ENCODE measurements at places on chromosomes 6 and 20.

DNA sequence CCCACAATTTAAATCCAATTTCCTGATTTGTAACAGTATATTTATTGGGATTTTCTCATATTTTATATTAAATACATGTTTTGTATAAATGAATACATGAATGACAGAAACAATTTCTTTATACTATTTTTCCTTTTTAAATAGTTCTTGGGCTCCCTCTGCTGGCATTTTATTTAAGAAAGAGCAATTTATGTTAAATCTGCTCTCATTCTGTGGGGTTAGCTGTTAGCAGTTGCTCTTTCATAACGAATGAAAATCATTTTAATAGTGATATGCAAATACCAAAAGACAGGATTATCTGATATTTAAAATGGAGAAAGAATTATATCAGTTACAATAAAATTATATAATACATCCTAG, 118.3 kb downstream of the RALGAPA2 start:
- DNase-seq, result no peak

GRCh38 chr20:59365611-59366285, 65.3 kb downstream of the EDN3 start:
- no peak for DNase-seq

DNA sequence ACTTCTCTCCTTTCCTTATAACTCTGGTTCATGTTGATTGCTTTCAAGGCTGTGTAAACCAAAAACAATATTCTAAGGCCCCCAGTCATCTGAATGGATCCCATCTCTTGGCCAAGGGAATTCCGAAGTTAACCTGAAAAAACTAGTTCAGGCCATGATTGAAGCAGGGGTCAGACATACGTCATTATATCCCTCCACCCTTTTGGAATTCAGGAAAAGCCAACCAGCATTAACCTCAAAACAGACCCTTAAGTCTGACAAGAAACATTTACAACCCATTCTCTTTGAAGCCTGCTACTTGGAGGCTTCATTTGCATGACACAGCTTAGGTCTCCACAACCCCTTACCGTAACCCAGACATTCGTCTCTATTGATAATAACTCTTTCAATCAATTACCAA, 39.7 kb downstream of the SLC26A8 start:
- DNase-seq, result no peak

- no peak for DNase-seq
These were observed 170.4 kb downstream of the HTR1B start for GRCh38 chr6:77292564-77293546.

- no peak for DNase-seq
These were observed 73.5 kb upstream of the SCGN start for GRCh38 chr6:25578538-25578937.

DNA sequence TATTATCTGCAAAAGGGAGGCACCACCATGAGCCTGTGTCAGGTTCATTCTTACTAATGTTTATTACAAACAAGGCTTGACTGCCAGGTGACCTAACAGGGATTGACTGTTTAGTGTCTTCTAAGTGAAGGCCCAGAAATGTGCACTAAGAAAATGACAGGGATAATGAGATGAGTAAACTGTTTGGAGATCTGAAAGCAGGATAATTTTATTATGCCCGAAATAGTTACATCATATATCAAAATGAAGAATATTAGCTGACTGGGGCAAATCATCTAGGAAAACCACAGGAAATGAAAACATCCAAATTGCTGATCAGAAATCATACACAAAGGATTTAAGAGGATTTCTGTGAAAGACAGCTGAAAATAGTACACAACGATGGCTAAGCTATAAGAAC, 516.7 kb downstream of the HDGFL1 start:
- DNase-seq, result no peak

DNA sequence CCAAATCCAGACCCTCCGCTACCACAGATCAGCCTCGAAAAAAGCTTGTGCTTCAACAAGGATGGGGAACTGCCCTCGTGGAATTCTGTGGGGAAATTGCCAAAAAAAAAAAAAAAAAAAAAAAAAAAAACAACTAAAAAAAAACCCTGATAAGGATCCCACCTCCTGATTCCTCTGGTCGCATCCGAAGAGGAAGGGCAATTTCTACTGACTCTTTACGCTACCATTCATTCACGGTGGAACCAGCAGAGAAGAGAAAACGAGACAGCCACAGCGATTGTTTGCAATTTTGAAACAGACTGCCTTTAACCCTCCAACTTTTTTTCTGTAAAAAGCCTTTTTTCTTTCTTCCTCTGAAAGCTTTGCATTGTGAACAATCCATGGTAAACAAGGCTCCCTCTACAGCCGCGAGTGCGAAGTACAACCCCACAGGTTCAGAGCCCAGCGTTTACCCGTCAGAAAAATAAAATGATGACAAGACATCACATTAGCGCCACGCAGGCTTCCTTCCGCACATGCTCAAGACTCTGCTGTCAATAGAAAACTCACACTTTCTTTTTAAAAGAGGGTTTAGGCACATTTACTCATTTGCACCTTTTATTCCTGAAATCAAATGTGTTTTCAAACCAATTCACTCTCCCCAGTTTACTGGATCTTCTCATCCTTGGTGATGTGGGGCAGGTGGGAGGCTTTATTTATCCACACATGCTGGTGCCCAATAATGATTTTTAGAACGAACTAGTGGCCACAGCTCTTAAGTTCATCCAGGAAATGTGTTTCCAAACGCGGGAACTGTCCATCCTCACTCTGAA, 100.0 kb downstream of the NOL4L start:
- peak; percentile 61 for DNase-seq

GRCh38 chr20:36548006-36548315, 6.6 kb downstream of the MYL9 start:
- no peak for DNase-seq

GRCh38 chr6:46240866-46241565, 70.2 kb upstream of the ENPP5 start:
- DNase-seq, result no peak

GRCh38 chr6:33839399-33840047, 35.7 kb upstream of the MLN start:
- DNase-seq, result no peak

- DNase-seq, result no peak
These were observed 18.6 kb downstream of the RRBP1 start for GRCh38 chr20:17663486-17663885.

DNA sequence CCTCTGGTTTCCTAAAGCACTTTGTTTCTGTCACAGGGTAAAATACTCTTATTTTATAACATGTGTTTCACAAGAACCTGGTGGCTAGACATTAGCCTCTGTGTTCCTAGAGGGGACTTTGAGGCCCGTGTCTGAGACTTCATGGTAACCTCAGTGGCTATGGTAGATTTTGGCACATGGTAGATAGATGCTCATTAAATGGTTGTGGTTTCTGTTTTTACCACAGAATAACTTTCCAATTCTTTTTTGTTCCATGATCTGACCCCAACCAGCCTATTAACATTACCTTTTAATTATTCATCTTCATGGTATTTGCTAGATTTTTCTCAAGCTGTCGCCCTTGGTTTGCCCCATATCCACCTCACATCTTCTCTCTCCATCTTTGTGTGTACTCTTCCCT, 34.3 kb downstream of the CCN2 start:
- DNase-seq, result no peak

GRCh38 chr6:141169419-141169818, 963.3 kb upstream of the GJE1 start:
- DNase-seq, result no peak

- DNase-seq, result no peak
These were observed 12.7 kb downstream of the MANEA start for GRCh38 chr6:95589826-95590570.

- no peak for DNase-seq
These were observed 620.4 kb upstream of the MANEA start for GRCh38 chr6:94956910-94957309.

DNA sequence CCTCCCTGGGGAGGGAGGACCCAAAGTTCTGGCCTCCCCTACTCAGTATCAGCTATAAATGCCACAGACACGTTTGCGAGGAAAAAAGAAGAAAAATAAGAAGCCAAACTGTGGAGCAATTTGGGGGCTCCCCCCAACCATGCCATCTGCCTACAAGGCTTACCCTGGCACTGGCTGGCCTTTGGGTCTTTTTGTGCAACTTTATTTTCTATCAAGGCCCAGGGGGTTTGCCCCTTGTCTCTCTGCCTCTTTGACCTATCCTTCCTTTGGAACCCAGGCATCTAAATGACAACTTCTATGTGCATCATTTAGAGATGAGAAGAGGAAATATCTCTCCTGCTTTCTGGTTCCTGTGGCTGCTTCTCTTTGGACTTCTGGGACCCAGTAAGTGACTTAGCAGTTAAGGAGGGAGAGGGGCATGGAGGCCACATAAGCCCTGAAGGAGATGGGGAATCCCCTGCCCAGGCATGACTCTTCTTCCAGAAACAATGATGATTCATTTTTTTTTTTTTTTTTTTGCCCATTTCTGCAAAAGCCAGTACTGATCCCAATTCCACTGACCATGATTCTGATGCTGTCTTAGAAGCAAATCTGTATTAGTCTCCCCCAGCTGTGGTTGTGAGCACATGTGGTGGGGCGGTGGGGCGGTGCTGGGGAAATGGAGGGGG, at the start of gene MUC22:
Gene MUC22 (plus strand): TSS at position 82 of the 668 bp plus-strand sequence. CDS start 233 bp downstream, at position 315.
- DNase-seq, result peak; percentile 69

- no peak for DNase-seq
These were observed 32.7 kb downstream of the CHMP4B start for GRCh38 chr20:33843854-33844253.

DNA sequence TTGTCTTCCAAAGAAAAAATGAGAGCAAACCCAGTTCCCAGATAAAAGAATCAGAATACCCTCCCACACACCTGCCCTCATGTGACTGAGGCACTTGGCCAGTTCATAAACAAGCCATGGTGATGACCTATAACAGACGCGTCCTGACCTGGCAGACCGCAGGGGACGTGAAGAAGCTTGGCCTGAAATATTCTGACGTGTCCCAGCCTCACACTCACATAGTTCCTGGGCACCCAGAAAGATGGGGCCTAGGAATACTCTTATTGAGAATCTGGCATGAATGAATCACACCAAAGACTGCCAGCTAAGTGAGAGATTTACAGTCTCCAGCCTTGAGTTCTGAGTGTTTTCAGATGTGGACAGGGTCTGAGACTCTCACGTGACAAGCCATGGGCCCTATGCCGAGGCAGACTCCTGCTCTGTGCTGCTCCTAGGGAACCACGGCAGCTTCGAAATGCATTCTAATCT, 17.2 kb upstream of the MAP3K4 start:
- DNase-seq, result no peak

GRCh38 chr6:13538084-13538483, 36.3 kb upstream of the SIRT5 start:
- peak; percentile 15 for DNase-seq

GRCh38 chr6:166417285-166417691, 34.5 kb upstream of the MPC1 start:
- DNase-seq, result no peak

DNA sequence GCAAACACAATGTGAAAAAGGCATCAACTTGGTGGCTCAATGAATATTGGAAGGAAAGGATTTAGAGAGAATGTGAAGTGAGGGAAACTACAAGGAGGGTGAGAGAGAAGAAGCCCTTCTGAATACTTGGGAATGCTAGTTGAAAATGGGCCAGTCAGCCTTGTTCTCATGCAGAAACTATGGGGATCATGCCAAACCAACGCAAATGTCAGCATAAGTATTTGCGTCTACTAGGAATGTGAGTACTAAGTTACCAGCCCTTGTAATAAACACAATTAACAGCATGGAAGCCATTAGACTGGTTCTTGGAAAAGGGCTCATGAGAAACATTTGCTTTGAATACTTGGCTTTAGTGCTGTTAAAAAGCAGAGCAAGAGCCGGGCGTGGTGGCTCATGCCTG, 54.9 kb upstream of the AIG1 start:
- DNase-seq, result no peak

- no peak for DNase-seq
These were observed 18.5 kb upstream of the KCNK5 start for GRCh38 chr6:39247667-39248194.

DNA sequence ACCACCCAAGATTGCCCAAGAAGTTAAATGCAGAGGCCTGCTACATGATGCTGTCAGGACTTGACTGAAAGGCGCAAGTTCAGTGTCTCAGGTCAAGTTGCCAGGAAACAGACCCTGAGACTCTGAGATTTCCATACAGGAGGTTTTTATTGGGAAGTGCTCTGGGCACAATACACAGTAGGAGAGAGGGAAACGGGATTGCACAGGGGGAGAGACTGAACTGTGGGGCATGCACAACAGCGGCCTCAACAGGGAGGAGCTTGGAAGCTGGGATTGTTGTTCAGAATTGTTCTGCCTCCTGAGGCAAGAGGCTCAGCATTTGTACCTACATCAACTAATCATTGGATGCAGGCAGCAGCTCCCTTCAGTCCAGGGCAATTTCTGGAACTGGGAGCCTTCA, 6.7 kb downstream of the STX11 start:
- DNase-seq, result no peak

- DNase-seq, result peak; percentile 97
These were observed 144.6 kb upstream of the TMEM170B start for GRCh38 chr6:11392778-11393507.
